ELR (cell line): ENCODE measurements at places on chromosomes 2 and 18.

- DNase-seq = peak; percentile 73
Observed at GRCh38 chr2:72745679-72746368, 80.0 kb downstream of the EXOC6B start.

GRCh38 chr18:51194604-51195003 lies 2.9 kb downstream of the MEX3C start:
- DNase-seq = no peak

DNA sequence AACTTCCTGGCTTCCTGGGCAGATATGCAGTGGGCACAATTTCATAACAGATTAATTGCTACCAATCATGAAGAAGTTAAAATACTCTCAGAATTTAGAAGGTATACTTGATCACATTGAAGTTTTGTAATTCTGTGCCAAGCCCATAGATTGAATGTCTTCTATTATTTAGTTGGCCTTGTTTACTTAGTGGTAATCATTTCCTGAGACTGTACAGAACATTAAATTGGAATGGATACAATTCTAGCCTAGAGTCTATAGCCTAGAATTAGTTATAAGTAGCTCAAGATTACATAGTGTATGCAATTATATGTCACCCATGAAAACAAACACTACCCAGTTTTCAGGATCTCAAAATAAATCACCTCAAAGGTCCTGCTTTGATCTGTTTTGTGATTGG lies 615.8 kb downstream of the XIRP2 start:
- DNase-seq = no peak

- peak; percentile 60 for DNase-seq
Observed at GRCh38 chr2:217573571-217573970, 429.2 kb downstream of the TNS1 start.

- no peak for DNase-seq
Observed at GRCh38 chr2:141967503-141967902, 163.3 kb downstream of the LRP1B start.
